CD4-positive, alpha-beta T cell treated with Interleukin-17A for 4 hours (primary cell): ENCODE measurements at places on chromosomes 2 and 18.

- no peak for DNase-seq
Observed at GRCh38 chr2:163748420-163748819, 12.6 kb upstream of the FIGN start.

DNA sequence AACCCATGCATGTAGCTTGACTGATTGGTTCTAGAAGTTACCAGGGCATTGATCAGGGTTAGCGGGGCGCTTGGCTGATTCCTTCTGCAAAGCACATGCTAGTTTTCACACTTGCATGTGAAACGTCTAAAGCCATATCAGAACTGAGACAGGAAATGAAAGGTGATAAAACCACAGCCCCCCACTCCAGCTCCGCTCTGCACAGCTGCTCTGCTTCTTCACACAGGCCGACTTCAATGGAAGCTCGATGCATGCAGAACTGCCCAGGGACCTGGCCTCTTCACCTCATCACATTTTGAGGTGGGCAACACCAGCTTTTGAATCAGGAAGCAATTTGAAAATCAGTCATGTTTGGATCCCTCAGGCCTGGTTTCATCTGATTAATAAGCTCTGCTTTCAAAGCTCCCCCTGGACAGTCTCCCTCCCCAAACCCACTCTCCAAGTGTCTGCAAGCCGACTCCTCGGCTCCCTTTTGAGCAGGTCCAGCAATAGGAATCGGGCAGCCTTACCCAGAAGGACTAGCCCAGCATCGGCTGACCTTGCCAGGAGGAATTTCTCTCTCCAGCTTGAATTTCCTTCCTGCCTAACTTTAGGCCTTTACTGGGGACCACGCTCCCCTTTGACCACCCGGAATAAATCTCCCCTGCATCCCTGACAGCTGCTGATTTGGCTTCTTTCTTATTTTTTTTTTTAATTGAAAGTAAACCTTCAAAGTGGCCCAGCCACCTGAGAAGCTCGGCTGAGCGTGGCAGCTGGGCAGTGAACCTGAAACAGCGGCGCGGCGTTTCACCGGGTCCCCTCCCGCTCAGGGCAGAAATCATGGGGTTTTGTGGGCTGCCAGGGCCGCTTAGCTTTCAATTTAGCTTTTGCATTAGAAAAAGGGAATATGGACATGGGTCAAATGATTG is 31.7 kb downstream of the HRH4 start:
- DNase-seq: no peak

GRCh38 chr2:30690126-30690561 is 117.1 kb downstream of the CAPN13 start:
- DNase-seq: no peak

- DNase-seq: no peak
Observed at GRCh38 chr2:240247868-240248720, 107.6 kb upstream of the OTOS start.

DNA sequence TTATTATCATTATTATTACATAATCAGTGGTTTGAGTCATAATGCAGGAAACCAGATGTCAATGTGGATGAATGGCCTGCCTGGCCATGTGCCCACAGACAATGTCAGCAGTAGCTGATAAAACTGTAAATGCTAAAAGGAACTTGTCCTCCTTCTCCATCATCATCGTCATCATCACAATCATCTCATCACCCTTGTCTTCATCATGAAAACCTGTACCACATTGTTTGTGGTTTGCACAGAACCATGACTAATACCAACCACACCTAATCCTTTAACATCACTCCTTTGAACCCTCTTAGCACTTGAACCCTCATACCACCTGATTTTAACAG is 96.0 kb downstream of the HNMT start:
- DNase-seq: no peak

- DNase-seq: no peak
Observed at GRCh38 chr2:162430323-162430722, 86.4 kb downstream of the GCA start.

GRCh38 chr2:226376516-226377180 is 423.0 kb downstream of the IRS1 start:
- DNase-seq: no peak

DNA sequence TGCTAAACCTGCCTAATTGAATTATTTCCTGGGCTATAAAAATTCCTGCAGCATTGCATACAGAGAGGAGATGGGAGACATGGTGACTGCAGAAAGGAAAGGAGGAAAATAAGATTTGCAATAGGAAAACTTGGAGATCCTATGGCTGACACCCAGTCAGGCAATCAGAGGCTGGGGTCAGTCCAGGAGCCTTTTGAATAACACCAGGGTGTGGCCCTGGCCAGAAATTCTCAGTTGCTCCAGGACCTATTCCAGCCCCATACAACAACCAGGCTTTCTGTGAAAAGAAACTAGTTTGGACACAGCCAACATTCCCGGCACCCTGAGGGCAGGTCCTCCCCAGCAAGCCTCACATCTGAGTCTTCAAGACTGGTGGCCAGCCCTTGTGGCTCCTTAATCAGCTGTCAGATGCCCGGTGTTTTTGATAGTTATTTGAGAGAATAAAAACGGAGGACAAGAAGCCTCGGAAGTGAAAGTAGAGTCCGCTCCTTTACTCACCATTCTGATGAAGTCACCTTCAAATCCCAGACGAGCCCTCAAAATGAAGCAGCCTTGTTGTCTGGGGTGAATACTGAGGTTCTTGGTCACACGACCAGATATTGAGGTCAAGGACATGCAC is 31.1 kb upstream of the GMCL1 start:
- DNase-seq: no peak

- no peak for DNase-seq
Observed at GRCh38 chr18:50866765-50867164, 12.2 kb upstream of the ME2 start.

DNA sequence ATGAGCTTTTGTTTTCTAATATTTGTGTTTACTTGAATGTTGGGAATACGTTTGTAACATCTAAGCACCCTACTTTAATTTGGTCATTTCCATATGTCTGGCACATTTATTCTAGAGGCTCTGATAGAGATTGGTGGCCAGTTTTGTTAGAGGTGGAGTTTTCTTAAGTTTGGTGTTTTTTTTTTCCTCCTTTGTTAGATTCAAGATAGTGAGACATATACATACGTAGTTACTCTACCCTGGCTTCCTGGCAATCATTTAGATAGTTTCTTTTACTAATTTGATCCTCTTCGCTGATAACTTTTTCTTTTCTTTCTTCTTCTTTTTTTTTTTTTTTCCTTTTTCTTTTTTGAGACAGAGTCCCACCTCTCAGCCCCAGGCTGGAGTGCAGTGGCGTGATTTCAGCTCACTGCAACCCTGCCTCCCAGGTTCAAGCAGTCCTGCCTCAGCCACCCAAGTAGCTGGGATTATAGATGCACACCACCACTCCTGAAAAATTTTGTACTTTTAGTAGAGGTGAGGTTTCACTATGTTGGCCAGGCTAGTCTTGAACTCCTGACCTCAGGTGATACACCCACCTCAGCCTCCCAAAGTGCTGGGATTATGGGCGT is 26.6 kb downstream of the SMCHD1 start:
- no peak for DNase-seq

DNA sequence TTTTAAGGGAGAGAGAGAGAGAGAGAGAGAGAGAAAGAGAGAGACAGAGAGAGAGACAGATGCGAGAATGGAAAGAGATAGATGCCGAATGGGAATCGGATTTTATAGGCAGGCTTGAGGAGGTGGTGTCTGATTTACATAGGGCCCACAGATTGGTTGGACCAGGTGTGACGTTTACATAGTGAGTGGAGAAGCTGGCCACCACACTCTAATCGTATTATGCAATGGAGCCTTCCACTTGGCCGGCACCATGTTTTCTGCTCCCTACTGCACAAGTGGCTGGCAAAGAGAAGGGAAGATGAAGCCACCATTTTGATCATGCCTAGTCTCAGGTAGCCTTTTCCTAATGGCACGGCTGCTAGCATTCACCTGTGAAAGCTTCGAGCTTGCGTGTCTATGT is 33.9 kb downstream of the CD8B2 start:
- no peak for DNase-seq

DNA sequence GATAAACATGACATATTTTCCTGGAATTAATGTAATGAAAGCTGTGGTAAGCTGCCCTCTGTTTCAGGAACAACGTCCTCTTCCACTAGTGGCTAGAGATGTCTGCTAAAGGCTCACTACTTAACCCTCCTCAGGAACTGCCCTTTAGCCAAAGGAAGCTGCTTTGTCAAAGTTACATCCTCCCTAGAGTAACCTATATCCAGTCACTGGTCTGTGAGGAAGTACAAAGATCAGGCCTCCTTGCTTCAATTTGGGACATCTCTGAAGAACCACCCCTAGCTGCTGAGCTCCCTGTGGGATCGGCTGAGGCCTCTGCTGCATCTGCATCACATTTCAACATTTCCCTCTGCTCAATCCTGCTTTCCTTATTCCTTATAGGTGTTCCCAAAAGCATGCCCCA is 107.8 kb downstream of the PRELID3A start:
- no peak for DNase-seq

DNA sequence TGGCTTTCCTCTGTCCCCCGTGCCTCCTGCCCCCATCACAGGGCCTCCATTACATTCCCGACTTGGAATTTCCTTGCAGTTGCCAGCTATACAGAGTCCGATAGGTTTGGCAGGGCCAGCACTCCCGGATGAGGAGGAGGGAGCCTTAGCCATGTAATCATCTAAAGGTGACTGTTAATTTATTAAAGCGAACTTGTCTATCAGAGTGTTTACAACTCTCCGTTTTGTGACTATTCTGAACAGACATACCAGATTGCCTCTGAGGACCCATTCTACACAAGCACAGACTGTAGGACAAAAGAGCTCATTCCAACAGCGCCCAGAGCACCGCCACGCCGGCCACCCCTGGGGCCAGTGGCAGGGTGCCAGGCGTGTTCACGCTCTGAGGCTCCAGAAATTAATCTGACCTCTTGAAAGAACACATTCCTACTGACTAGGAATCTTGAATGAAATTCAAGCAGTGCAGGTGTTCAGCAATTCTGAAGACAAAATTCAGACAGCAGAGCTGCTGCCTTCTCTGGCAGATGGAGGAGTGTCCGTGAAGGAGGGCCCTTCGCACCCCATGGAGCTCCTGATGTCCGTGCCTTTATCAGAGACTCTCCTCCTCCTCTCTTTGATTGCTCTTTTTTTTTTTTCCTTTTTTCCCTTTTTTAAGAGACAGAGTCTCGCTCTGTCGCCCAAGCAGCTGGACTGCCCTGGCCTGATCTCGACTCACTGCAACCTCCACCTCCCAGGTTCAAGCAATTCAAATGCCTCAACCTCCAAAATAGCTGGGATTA is 58.1 kb upstream of the RALBP1 start:
- DNase-seq: no peak

GRCh38 chr18:56532176-56532840 is 106.1 kb downstream of the TXNL1 start:
- DNase-seq: no peak

DNA sequence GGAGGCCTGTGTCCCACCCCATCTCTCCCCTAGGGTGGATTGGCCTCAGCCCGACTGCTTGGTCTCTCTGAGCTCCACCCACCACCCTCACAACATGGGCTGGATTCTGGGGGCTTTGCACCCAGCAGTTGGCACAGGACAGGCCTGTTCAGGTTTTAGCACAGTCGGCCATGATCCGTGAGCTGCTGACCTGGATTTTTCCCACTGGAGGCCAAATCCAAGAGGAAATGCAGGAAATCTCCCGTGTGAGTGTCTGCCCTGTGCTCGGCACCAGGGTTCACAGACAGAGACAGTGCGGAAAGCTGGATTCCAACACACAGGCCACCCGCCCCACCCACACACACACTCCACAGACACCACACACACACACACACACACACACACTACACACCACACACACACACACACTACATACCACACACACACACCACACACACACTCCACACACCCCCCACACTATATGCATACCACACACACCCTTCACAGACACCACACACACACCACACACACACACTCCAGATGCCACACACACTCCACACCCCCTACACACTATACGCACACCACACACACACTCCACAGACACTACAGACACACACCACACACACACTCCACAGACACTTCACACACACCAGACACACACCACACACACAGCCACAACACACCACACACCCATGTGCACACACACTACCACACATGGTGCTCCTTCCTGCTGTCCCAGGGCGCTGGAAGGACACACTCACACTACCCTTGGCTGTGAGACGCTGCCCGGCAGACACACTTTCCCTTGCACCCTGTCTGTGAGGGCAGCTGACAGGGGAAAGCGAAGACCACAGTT is 14.1 kb downstream of the MBP start:
- no peak for DNase-seq

- DNase-seq: no peak
Observed at GRCh38 chr18:22286585-22286984, 117.2 kb downstream of the GATA6 start.

DNA sequence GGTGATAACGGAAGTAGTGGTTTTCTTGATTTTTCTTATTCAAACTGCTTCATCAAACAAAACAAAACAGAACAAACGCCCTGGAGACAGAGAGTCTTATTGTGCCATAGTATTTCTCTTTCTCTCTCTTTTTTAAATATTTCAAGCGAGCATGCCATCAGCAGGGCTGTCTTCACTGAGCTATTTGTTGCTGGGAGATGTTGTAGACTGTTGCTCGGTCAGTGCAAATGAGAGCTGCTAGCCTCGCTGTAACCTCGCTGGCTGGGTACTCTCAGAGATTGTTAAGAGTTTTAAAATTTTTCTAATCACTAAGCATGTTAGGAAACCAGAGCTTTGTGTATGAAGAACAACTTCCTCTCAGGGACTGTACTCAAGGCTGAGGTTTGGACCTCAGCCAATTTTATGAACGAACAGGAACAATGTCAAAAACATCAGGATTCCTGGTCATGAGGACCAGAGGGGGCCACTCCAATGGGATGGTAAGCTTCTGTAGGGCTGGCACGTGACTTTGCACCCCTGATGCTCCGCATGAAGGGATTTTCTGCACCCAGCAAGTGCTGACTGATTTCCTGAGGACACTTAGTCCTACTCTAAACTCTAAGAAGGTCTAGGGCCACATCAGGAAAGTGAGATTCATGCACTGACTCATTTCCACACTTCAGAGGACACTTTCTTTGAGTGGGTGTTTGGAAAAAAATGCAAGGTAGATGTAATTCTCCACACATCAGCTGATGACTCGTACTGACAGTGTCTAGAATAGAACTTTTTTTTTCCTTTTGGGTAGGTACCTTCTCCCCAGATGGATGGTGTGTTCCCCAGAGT is 59.8 kb upstream of the IL1R1 start:
- DNase-seq: peak; percentile 49

GRCh38 chr2:190180313-190181122 is 118.0 kb upstream of the MSTN start:
- peak; percentile 11 for DNase-seq
